ENCODE measurements at places on chromosomes 12 and 14. TPM values are rescaled to one million over a fixed set of nuclear protein-coding genes. Genes with fewer than 3 reads are reported as not detected.

DNA sequence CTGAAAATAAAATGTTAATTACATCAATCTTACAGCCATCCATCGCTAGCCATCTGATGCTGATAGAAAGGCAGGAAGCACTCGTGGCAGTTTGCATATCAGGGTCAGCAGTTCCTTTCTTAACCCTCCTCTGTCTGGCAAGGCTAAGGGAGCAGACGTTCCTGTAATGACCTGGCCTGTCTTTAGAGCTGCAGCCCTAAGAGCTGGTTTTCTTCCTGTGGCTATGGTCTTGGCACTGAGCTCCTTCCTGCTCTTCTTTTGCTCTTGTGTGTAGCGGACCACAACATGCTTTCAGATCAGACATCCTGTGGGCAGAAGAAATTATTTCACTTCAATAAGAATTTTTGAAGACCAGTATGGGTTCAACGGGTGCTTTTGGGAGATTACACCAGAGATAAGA, 170.4 kb downstream of the DAD1 start:
- peak; percentile 31 for DNase-seq

Gene DICER1
- 48.0 TPM for total RNA-seq

DNA sequence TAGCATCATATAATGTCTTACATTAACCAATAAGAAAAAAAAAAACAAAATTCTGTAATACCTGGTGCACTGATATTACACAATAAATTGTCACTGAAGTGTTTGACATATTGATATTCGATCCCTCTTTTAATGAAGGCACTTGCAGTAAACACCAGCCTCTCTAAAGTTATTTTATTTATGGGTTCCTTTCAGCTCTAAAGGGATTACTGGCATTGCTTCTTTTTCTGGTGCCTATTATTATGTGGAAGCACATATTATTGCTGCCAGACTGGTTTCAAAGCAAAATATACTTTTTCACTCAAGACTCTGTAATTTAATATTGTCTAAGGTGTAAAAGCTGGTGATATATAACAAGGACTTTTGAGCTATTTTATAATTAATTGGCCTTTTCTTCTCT, 1090.5 kb downstream of the TRHDE start:
- no peak for DNase-seq

Gene MYBPC1
- total RNA-seq = not detected

DNA sequence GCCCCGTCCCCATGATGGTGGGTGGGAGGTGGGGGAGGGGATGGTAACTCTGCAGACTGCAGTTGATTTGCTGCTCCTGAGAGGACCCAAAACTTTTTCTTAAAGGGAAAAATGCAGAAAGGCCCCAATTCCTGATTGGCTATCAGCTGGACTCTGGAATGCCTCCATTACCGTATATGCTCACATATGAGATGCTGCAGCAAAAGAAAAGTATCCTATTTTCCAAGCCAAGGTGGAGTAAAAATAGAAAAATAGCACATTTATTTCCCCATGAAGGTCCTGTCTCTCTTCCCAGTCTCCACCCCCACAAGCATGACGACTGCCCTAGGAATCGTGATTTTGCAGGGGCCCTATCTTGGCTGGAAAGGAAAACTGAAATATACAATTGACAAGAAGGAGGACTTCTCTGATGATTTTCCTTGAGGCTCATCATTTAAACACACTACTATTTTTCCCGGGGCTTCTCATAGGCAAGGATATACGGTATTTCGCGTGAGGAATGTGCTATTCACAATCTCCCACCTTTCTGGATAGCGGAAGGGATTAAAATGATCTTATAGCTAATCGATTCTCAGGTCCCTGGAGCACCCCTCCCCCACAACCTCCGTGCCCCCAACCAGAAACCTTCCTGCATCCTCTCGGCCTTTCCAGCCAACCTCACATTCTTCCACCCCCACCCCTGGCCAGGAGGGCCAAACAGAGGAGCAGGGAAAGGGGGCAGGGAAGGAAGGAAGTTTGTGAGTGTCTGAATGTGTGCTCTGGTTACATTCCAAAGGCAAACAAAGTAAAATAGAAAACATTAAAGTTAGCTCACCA, 138.9 kb upstream of the CCND2 start:
- peak; percentile 58 for DNase-seq

GRCh38 chr12:13609894-13610679, 371.3 kb downstream of the GRIN2B start:
- no peak for DNase-seq

Gene TCL1B
- total RNA-seq = not detected

DNA sequence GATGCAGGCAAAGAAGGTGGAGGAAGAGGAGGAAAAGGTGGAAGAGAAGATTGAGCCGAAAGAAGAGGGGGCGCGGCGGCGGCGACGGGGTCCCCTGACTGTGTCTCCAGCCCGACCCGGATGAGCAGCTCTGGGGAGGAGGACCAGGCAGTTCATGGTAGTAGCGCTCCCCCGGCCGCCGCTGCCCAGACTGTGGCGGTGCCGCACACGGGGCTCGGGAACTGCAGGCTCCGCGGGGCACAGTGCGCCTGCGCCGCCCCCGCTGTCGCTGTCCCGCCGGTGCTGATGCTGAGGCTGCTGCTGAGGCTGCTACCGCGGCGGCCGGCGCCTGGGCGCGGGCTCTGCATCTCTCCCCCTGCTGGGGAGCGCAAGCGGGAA, at the start of gene KCNH5:
Gene KCNH5, minus strand, starts transcription at position 225 of the 378 bp plus-strand sequence. CDS start 272 bp downstream, outside the sequence.
- peak; percentile 29 for DNase-seq
